Activated CD4-positive, alpha-beta T cell treated with anti-CD3 and anti-CD28 coated beads for 36 hours (primary cell): ENCODE measurements at places on chromosomes 5 and 9.

DNA sequence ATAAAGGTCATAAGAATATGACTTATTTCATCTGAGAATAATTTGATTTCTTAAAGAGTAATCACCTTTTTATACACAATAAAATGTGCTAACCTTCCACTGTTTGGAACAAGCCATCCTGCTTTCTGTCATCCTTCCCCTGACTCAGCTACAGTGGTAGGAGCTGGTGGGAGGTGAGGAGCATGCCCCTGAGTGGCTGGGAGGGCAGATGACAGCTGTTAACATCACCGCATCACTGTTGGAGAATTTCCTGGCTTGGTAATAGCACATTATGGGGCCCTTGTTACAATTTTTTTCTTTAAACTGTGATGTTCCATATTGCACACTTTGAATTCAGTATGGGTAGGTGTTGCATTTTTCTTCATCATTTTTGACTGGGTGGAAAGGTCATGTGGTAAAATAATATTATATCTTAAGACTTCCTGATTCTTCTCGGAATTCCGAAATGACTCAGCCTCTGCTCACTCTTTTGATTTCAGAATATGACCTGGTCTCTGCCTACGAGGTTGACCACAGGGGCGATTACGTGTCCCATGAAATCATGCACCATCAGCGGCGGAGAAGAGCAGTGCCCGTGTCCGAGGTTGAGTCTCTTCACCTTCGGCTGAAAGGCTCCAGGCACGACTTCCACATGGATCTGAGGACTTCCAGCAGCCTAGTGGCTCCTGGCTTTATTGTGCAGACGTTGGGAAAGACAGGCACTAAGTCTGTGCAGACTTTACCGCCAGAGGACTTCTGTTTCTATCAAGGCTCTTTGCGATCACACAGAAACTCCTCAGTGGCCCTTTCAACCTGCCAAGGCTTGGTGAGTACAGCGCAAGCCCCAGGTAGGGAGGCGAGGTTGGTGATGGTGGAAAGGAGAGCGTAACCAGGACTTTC lies 5.8 kb downstream of the ADAMTS16 start:
- DNase-seq = no peak

DNA sequence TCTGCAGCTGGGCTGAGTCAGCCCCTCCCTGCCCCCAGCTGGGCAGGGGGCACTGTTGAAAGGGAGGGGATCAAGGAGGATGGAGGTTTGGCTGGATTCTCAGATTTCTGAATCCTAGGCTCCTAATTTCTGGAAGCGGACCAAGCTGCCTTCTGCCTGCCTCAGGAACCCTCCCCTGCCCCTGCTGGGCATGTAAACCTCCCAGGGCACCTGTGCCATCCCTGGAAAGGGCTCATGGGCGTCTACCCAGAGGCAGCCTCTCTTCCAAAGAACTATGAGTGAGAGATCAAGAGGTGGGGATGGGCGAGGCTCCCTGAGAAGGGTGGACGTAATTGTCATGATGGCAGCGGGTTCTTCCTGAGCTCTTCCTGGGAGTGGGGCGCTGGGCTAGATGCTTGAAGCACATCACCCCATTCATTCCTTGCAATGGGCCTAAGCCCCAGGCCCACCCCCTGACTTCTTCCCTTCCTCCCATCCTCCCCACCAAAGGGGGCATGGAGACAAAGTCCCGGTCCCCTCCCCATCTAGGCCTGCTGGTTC lies 21.6 kb downstream of the CSF1R start:
- DNase-seq = no peak

- DNase-seq = no peak
These were observed 191.5 kb downstream of the GOLPH3 start for GRCh38 chr5:31982621-31983020.

GRCh38 chr5:56558131-56558745 lies 257.1 kb upstream of the MAP3K1 start:
- no peak for DNase-seq

DNA sequence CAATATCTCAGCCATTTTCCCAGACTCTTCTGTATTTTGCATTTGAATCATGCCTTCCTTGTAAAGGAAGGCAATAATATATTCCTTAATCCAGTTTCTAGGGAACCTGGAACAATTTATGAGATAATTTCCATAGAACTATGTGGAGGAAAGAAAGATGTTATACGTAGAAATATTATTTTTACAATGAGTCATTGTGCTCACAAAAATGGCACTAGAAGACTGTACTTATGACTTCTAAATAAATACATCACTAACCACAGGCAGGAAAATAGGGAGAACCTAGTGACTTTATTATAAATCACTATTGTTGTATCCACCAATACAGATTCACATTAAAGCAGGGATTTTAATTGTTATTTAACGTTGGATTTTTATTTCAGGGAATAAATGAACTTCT lies 87.6 kb downstream of the FBXO38 start:
- DNase-seq = no peak

- no peak for DNase-seq
These were observed 225.1 kb downstream of the PDZD2 start for GRCh38 chr5:31863991-31864411.

GRCh38 chr5:180976518-180976917 lies 12.1 kb upstream of the BTNL3 start:
- no peak for DNase-seq

- peak; percentile 5 for DNase-seq
These were observed 502 bp upstream of the PTGR1 start for GRCh38 chr9:111599955-111600343.

DNA sequence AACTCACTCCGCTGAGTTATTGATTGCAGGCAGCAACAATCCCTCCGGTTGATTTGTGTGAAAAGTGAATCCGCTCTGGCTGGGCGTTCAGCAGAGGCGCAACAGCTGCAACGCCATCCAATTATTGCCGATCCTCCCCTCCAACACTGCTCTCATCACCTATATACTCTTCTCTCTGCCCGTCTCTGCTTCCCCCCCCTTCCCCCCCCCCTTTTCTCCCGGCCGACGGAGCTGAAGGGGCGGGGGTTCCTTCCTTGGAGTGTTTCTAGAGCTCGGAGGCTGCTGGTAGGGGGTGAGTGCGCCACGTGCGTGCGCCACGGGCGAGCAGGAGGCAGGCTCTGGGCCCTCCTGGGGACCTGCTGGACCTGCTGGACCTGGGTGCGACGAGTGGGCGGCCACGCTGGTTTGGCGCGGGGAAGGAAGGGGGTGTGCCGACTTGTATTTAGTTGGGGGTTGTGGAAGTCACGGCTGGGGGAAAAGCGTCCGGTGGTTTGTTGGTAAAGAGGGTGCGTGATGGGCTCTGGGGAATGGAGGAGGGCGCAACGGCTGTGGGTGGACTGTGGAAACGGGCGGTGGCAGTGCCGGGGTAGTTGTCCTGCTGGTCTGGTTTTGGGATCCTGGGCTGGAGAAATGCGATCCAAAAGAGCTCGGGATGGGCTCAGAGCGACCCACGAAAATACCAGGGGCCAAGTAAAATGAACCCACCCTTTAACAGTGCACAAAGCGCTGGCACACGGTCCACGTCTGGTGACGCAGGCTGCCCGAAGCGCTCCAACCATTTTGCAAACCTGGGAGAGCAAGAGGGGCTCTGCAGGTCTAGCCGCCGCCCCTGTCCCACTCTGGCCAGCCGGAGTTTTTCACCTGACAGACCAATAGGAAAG lies 6.4 kb upstream of the MEF2C start:
- no peak for DNase-seq

GRCh38 chr5:126481243-126481642 lies 58.0 kb downstream of the GRAMD2B start:
- DNase-seq = no peak

DNA sequence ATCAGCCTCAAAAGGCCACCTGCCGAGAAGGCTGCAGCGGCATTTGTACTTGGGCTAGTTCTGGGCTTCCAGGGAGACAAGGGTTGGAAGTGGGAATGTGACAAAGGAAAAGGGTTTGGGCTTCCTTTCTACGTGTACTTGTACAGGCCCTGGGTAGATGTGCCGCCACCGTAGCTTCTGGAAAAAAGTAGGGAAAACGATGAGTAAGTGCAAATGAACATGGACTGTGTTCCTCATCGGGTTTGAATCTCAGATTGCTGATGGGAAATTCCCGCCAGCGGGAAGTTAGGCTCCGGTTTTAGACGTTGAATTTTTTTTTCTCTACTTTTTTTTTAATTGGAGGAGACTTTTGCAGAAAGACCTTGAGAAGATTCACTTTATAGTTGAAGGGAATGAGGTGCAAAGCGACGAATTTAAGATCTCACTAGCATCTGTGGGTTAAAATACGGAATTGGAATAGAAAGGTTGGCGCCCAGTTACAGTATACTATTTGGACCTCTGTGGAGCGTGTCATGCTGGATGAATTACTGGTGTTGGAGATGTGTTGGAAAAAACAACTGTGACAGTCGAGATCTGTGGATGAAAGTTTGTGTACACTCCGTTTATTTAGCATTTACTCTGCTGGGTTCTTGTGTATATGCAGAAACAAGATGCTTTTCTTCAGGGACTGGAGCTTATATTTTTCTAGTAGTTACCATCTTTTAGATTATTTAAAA lies 1.2 kb downstream of the G3BP1 start:
- DNase-seq = no peak

- DNase-seq = no peak
These were observed 4.5 kb downstream of the TMEM215 start for GRCh38 chr9:32787816-32788215.

- no peak for DNase-seq
These were observed 21.9 kb downstream of the MOCS2 start for GRCh38 chr5:53087621-53088121.

- no peak for DNase-seq
These were observed 367.7 kb downstream of the CDK5RAP2 start for GRCh38 chr9:120212153-120212852.

GRCh38 chr9:125293134-125293533 lies 31.5 kb downstream of the GAPVD1 start:
- DNase-seq = no peak

GRCh38 chr5:91103353-91104061 lies 279.6 kb downstream of the ARRDC3 start:
- DNase-seq = no peak

DNA sequence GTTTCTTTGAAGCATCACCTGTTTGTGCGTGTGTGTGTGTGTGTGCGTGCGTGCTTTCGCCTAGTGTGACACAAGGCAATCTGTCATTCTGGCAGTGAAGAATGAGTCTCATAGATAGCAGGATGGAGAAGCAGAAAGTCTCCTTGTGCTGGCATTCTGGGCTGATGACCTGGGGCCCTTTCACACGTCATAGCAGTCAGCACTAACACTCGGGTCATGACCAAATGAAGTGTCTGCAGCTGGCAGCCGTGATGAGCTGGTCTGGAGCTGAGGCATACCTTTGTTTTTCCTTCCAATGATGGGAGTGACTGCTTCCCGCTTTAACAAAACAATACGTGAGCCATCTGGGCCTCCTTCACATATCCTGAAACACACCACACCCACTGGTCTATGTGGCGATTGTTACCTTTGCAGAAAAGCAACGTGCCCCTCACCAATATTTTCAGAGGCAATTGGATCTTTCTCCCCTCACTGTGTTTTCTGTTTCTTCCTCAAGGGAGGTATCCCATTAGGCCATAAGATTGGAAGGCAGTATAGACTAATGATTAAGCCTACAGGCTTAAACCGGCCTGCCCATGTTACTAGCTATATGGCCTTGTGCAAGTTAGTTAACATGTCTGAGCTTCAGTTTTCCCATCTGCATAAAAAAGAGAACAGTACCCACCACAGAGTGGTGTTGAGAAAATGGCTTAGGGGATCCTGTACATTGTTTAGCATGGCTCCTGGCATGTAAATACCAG lies 88.8 kb downstream of the SREK1 start:
- DNase-seq = peak; percentile 11
